ENCODE measurements at places on chromosomes 3 and 15. TPM values are rescaled to one million over a fixed set of nuclear protein-coding genes. Genes with fewer than 3 reads are reported as not detected.

Gene RETNLB
- total RNA-seq = not detected

Gene TNFAIP8L3
- total RNA-seq = 4.2 TPM

Gene IGDCC3
- total RNA-seq = 0.69 TPM

Gene RAD54L2
- total RNA-seq = 19.4 TPM

Gene SNX33
- 51.3 TPM for total RNA-seq

Gene STOML1
- total RNA-seq = 20.3 TPM

Gene SOX2
- total RNA-seq = 0.55 TPM

Gene GOLGA8N
- total RNA-seq = 12.2 TPM

Gene TTC14
- 47.9 TPM for total RNA-seq

Gene IL17RE
- 91.5 TPM for total RNA-seq

Gene PLCL2
- 26.1 TPM for total RNA-seq

Gene ZNF662
- 8.6 TPM for total RNA-seq

Gene HDC
- total RNA-seq = 11.7 TPM

Gene U2SURP
- total RNA-seq = 58.7 TPM

Gene RPP25
- total RNA-seq = 24.1 TPM

Gene MINAR1
- total RNA-seq = 0.32 TPM

Gene RBPMS2
- total RNA-seq = 41.3 TPM

Gene DNASE1L3
- total RNA-seq = 2.3 TPM

Gene LMAN1L
- total RNA-seq = not detected

Gene KLHL6
- 3.7 TPM for total RNA-seq

Gene MASP1
- 17.8 TPM for total RNA-seq

Gene TMEM207
- total RNA-seq = not detected

Gene TMCO5A
- total RNA-seq = 0.14 TPM

Gene NOX5
- 0.26 TPM for total RNA-seq

Gene SSUH2
- 2.8 TPM for total RNA-seq
